DMS 273 treated with DMSO at 0.1 percent for 48 hours (cell line): ENCODE measurements at places on chromosomes 6 and 20.

DNA sequence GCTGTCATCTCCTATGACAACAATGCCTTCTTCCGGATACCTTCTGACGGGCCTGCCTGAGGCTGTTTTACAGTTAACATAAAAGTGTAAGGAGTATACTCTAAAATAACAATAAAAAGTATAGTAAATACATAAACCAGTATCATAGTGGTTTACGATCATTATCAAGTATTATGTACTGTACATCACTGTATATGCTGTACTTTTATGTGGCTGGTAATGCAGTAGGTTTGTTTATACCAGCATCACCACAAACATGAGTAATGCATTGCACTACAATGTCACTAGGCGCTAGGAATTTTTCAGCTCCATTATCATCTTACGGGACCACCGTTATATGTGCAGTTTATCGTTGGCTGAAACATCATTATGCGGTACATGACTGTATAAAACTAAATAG, 76.5 kb downstream of the VEGFA start:
- DNase-seq, result no peak

DNA sequence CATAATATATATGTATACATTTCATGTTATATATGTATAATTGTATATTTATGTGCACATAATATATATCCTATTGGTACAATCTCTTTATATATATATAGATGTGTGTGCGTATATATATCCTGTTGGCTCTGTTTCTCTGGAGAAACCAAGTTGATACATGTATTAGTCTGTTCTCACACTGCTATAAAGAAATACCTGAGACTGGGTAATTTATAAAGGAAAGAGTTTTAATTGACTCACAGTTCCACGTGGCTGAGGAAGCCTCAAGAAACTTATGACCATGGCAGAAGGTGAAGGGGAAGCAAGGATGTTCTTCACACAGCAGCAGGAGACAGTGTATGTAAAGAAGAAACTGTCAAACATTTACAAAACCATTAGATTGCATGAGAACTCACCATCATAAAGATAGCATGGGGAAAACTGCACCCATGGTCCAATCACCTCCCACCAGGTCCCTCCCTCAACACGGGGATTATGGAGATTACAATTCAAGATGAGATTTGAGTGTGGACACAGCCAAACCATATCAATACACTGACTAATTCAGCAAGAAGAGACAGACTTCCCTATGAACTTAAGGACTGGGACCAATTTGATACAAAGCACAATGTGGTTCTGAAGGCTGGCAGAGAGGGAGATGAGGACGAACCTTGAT, 14.0 kb downstream of the CST3 start:
- DNase-seq, result no peak

DNA sequence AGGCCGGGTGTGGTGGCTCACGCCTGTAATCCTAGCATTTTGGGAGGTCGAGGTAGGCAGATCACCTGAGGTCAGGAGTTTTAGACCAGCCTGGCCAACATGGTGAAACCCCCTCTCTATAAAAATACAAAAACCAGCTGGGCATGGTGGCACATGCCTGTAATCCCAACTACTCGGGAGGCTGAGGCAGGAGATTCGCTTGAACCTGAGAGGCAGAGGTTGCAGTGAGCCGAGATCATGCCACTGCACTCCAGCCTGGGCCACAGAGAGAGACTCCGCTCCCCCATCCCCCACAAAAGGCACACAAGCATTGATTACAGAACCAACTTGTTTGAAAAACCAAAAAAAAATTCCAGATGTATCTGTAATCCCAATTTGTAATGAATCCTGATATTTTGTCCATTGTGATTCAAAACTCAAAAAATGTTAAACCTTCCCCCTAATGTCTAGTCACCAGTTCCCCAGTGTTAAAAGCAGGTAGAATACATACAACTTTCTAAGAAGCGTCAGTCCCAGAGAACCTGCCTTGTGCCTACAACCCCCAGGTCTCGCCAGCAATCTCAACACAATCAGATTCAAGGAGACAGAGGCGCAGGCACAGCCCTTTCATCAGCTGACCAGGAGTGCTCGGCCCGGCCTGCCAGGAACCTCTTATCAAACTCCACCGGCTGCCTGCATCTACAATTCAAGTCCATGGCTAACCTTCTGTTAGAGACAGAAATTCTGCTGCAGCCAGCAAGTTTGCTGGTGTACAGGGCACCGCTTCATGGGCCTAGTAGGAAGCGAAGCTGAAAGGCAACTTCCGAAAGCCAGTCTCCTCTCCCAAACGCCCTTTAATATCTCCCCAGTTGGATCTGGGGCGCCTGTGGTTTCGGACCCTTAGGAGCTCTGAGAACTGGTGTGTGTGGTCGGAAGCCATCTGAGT, 2.1 kb downstream of the EZR start:
- DNase-seq, result no peak

GRCh38 chr6:33786736-33787135, 2.2 kb downstream of the LEMD2 start:
- DNase-seq, result no peak
